Coronary artery (tissue), 2 donors: ENCODE measurements at places on chromosomes 5 and 9.

DNA sequence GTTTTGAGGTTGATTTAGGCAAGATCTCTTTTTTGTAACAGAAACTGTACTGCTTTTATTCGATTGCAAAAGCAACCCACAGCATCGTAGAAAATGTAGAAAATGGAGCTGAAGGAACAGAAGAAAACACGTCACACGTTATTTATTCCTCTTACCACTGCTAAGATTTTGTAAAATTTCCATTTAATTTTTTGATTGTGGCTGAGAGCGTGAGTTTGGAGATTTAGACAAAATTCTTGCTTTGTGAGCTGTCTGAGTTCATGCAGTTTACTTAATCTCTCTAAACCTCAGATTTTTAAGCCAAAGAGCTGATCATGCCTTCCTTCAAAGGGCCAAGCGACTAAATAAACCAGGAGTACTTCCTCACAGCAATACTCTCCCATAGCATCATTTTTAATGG, 24.8 kb downstream of the DPYSL3 start:
- no peak for DNase-seq

DNA sequence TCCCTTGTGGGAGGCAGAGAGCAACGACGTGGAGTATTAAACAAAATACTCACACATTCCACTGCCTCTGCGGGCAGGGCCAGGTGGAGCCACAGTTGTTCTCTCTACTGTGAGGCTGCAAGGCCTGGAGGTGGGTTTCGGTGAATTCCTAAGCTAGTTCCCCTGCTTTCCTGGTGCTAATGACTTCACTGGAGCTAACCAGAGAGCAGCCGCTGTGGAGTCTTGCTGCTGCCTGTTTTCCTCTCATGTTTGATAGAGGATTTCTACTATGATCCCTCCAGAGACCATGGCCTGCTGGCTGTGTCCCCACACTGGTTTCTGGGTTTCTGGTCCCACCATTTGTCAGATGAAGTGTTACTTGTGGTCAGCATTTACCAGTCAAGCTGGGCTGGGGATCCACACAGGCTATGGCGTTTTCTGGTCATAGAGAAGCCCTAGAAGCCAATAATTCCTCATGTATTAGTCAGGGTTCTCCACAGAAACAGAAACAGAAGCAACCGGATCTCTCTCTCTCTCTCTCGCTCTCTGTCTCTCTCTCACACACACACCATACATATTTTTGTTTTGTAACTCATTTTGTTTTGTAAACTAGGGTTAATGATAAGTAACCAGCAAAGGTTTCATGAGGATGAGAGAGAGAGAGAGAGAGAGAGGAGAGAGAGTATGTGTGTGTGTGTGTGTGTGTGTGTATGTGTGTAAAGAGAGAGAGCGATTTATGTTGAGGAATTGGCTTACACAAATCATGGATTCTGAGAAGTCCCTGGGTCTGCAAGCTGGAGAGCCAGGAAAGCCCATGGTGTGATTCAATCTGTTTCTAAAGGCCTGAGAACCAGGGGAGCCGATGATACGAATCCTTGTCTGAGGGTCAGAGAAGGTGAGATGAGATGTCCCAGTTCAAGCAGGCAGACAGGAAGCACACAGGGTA, 403.0 kb downstream of the GADD45G start:
- no peak for DNase-seq

GRCh38 chr9:125747765-125748445, 732 bp downstream of the PBX3 start:
- DNase-seq, result peak; percentile 75

- no peak for DNase-seq
Measured at GRCh38 chr5:181173420-181174342, 26.3 kb downstream of the OR2V2 start.

- no peak for DNase-seq
Measured at GRCh38 chr9:9799287-9799686, 813.5 kb downstream of the PTPRD start.

DNA sequence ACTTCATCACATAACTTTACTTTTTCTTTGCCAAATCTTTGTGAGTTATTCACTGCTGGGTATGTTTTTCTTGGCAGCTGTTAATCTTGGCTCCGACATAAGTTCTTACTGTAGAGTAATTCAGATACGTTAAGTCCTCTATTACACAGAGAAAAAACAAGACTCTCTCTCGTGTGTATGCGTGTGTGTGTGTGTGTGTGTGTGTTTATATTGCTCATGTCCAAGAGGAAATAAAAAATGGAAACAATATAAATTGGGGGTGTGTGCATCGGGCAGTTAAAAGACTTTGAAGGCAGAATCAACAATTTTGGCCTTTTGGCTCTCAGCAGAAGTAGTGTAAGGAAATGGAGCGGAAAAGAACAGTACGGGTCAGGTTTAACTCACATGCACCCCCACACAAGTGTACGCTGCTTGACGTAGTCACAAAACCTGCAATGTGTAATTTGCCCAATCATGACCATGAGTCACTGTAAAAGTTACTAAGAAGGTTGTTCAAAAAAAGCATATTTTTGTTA, 67.2 kb upstream of the IFNE start:
- no peak for DNase-seq

DNA sequence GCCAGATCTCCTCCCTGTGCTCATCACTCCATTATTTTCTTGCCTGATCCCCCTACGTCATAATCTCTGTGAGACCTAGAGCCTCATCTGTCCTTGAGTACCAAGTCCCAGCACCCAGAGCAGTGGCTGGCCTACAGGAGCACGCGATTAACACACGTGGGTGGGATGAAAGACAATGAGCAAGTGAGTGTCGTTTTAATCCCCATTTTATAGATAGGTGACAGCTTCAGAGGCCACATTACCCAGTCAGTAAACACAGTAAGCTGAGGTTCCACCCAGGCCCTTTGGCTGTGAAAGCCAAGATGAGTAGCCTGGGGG, 17.3 kb downstream of the TRUB2 start:
- no peak for DNase-seq

GRCh38 chr5:141692919-141693725, 11.1 kb upstream of the ARAP3 start:
- no peak for DNase-seq

DNA sequence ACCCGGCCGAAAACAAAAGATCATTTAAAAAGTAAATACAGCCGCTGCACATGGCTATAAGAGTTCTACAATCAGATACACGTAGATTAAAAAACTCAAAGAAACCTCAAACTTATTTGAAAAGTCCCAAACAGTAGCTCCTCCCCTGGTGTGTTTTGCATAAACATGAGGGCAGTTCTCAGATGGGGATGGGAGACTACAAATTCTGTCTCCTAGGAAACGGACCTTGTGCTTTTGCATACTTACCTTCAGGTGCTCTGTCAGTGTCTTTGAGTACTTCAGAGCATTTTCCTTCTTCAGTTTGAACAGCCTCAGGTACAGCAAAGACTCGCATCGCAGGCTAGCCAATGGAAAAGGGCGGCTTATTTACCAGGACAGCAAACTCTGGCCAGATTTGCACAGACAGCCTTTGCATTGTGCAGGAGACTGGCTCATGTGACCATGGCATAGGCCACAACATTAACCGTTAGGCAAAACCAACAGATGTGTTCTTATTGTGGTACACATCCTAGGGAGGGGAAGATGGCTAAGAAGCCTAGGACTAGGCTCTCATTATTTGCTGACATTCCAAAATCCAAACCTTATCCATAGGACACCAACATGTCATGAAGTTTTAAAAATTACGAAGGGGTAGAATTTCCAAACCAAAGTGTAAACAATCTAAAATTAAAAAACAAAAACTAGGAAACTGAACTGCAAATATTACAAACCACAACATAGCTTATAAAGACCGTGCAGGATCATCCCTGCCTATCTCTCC, 12.8 kb downstream of the LEAP2 start:
- DNase-seq, result no peak

GRCh38 chr5:57659886-57660285, 177.3 kb upstream of the ACTBL2 start:
- no peak for DNase-seq

- DNase-seq, result no peak
Measured at GRCh38 chr5:65190328-65191053, 291.2 kb downstream of the ADAMTS6 start.

DNA sequence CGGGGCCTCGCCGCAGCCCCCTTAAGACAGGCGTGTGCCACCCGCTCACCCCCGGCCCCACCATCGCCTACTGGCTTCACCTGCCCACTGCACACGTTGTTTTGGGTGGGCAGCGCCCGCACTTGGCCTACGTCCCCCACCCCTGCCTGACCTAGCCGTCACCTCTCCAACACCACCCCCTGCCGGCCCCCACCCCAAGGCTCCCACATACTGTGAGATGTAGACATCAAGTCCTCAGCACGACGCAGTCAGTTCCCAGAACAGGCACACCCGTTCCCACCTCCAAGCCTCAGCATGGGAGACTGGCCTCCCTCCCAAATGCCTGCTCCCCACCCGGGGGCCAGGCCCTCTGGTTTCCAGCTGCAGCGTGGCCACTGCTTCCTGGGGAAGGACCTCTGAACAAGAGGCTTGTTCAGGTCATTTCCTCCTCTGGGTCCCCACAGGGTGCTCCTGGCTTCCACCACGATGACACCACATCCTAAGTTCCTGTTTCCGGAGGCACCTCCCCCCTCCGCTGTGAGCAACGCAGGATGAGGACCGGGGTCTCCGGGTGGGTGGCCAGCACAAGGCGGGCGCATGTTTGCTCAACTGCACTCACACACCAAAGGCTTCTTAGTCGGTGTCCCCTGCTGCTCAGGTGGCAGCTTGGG, 11.3 kb downstream of the DBN1 start:
- DNase-seq, result no peak

DNA sequence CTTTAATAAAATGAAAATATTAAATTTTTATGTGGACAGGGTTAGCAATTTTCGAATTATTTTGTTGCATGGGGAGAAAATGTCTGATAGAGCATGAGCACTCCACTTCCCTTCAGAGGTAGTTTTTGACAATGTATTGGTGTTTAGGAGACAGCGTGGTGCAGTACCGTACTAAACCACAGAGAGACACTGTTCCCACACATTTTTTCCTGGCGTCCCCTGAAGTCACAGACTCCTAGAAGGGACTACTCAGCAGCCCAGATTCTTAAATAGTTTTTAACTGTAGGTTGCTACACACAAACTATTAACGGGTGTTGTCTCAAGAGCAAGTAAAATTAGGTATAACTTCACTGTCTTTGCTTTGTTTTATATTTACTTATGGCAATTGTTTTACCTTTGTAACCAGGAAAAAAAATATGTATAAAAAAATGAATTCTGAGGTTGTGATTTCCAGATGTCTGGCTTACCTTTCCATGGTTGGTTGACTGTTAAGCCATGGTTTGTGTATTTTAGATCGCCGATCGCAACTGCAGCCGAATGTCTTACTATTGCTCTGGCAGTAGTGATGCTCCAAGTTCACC, 171.2 kb downstream of the DOCK8 start:
- DNase-seq, result no peak

DNA sequence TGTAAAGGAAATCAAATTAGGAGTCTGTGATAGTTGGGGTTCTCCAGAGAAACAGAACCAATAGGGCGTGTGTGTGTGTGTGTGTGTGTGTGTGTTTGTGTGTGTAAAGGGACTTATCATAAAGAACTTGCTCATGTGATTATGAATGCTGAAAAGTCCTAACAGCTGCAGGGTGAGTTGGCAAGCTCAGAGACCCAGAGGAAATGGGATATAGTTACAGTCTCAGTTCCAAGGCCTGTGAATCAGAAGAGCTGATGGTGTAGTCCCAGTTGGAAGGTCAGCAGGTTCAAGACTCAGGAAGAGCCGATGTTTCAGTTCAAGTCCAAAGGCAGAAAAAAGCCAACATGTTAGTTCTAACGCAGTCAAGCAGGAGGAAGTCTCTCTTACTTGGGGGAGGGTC, 214.2 kb downstream of the ELAVL2 start:
- DNase-seq, result no peak

GRCh38 chr5:149826574-149826973, 96.5 kb downstream of the PPARGC1B start:
- DNase-seq, result no peak

DNA sequence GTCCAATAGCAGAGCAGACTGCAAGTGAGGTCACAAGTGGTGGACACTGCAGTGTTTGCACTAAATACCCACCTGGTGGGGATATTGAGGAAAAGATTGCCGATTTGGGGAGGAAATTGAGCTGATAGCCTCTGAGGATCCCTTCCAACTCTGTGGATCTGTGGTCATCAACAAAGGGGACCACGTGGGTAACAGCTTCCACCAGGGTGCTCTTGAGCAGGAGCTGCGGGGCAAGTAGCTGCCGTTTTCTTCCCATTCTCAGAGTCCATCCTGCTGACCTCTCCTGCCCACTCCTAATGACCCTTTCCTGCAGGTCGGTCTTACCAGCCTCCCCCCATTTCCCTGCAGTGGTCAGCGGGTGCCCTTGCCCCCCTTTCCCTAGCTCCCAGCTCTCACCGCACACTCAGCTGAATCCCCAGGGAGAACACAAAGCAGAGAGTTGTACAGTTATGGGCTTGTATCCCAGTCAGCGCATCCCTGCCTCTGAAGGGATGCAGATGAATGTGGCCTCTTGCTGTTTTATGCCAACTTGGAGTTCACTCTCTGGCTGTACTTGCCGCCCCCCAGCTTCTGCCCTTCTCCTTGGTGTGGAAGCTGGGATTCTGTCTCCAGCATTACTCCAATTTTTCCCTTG, 18.0 kb downstream of the DAPK1 start:
- DNase-seq, result no peak

DNA sequence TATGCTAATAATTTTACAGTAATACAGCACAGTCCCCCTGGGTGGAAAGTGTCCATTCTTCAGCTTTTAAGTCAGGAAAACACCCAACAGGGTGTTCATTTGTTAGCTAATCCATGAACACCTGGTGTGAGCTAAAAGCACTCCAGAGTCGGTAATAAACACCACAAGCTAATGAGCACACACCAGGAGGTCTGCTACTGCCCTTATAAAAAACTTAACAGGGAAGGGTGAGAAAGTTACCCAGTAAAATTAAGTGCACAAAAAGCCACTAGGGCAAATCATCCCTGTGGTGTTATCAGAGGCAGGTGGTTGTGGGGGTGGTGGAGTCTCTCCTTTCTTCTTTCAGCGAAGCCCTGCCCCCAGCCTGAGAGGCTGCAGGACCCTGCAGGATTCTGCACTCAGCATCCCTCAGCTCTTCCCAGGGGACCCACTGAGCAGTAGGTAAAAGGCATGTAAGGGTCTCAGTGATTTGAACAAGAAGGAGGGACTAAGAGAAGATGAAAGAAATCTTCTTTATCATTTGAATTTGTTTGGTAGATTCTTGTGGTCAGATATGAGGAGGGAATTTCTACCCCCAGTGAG, 14.4 kb downstream of the GDNF start:
- DNase-seq, result no peak

DNA sequence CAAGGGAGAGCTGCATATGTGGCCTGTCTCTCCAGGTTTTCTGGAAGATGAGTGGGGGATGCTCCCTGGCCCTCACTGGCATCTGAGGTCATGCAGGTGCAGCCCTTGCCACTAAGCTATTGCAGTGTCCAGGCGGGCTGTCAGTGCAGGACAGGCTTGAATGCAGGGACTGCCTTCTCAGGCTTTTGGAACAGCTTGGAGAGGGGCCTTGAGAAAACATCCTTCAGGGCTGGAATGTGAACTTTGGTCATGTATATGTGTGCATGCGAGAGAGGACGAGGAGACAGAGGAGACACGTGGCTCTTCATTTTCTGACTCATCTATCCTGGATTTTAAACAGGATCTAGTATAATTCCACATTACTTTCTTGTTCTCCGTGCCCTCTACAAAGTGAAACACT, 90.3 kb downstream of the MACROH2A1 start:
- DNase-seq, result no peak
